HEK293T (cell line): ENCODE measurements at places on chromosomes 16 and 17.
A peak's percentile ranks its signal among the peaks of the same experiment; 100 is the strongest.

- peak; percentile 61 for DNase-seq
Measured at GRCh38 chr17:1153795-1154546, 25.8 kb downstream of the ABR start.

DNA sequence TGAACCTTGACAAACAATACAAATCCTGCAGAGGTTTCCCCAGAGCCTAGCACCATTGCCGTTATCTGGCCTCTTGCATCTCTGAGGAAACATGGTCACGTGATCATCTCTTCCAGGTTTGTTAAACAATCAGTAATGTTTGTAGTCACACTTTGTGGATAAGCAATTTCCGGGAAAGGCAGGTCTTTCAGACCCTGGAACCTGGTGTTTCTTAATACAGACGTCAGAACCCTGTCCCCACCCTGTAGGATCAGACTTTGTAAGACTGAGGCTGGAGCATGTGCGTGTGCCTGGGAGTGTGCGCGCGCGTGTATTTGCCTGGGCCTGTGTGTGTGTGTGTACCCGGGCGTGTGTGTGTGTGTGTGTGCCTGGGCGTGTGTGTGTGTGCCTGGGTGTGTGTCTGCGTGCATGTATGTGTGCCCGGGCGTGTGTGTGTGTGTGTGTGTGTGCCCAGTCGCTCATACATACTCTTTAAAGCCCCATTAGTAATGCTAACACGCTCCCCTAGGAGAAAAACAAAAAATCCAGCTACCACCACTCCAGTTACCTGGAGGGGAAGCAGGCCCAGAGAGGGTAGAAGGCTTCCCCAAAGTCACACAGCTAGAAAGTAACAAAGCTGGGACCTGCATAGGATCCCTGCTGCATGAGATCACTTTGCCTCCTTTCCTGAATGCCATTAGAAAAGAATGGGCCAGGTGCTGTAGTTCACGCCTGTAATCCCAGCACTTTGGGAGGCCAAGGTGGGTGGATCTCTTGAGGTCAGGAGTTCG is 5.3 kb downstream of the CTNS start:
- DNase-seq, result no peak

DNA sequence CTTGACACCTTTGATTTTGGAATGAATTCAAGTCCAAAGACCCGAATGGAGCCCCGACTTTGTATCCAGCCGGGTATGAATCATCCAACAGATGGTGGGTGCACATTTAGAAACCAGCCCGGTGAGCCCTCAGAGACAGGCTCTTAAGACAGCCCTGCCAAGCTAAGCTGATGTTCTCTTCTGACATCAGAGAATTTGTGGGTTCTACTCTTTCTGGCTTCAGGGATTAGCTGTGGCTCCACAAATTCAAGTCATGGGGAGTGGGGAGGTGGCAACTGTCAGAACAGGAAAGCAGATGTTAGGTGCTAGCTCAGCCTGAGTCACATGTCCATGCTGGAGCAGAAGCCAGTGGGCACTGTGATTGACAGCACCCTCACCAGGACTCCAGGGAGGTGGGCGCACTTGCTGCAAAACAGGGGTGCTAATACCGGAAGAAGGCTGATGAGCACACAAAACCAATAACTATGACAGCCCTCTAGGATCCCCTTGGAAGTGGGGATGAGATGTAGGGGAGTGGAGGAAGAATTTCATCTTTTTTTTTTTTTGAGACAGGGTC is 31.4 kb upstream of the XYLT2 start:
- DNase-seq, result no peak

GRCh38 chr16:89033304-89033703 is 56.3 kb upstream of the CBFA2T3 start:
- DNase-seq, result no peak

DNA sequence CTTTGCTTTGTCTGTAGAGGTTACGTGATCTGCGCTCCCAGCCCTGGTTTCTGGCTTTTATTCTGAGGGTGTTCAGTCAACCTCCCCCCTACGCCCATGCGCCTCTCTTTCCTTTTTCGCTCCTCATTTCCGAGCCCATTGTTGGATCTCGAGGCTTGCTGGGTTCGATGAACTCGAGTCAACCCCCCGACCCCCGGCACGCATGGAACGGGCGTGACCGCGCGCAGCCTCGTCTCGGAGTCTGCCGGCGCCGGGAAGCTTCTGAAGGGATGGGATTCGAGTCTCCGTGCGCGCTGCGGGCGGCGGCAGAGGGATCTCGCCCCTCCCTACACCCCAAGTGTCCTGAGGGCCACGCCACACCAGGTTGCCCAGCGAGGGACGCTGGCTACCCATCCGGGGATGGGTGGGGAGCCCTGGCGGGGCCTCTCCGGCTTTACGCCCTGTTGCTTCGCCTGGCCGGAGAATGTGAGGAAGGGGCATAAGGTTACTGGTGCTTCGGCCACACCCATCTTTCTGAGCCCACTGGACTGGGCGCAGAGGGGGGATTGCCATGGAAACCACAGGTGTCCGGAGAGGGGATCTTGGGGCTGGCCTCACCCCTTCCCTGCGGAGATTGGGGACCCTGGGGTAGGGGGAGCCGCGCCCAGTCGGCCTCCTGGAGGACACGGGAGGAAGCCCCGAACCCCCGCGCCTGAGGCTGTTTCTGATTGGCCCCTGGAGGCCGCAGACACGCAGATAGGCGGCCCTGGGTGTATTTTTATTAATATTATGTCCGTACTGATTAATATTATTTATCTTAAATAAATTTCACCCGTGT is 1.8 kb downstream of the MAPT start:
- no peak for DNase-seq

DNA sequence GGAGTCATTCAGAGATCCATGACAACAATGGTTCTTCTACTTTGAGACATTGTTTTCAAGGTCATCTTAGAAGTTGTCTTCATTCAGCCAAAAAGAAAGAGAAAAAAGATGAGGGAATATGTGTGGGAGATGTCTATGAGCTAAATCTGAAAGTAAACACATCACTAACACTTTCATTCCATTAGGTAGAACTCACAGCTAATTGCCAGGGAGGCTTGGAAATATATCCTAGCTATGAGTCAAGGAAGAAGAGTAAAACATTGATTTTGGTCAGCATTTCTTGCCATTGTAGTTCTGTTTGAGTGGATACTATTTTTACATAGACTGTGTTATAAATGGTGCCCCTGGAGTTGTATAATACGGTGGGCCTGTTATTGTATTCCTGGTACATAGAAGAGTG is 316.4 kb upstream of the MYOCD start:
- no peak for DNase-seq

DNA sequence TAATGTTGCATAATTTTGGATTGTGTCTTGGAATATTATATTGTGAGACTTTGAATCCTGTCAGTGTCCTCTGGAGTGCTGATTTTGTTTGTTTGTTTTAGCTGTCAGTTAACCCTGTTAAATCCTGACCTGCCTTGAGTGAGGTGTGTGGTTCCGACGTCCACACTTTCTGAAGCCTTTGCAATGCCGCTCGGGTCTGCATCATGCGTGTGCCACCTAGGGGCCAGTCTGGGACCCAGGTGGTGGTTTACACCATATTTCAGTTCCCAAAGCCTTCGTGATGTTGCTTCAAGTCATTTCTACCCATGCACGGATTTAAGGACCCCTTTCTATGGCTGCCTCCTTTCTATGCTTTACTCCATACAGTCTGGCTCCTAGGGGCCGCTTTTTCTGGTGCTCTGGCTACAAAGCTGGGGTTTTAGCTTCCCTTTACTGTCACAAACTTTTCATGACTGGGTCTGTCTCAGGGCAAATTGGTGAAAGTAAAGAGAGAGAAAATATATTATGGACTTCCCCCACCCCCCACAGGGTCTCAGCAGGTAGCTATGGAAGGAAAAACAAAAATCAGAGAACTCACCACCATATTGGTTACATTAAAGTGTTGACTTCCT is 11.4 kb upstream of the OR4D1 start:
- peak; percentile 69 for DNase-seq

DNA sequence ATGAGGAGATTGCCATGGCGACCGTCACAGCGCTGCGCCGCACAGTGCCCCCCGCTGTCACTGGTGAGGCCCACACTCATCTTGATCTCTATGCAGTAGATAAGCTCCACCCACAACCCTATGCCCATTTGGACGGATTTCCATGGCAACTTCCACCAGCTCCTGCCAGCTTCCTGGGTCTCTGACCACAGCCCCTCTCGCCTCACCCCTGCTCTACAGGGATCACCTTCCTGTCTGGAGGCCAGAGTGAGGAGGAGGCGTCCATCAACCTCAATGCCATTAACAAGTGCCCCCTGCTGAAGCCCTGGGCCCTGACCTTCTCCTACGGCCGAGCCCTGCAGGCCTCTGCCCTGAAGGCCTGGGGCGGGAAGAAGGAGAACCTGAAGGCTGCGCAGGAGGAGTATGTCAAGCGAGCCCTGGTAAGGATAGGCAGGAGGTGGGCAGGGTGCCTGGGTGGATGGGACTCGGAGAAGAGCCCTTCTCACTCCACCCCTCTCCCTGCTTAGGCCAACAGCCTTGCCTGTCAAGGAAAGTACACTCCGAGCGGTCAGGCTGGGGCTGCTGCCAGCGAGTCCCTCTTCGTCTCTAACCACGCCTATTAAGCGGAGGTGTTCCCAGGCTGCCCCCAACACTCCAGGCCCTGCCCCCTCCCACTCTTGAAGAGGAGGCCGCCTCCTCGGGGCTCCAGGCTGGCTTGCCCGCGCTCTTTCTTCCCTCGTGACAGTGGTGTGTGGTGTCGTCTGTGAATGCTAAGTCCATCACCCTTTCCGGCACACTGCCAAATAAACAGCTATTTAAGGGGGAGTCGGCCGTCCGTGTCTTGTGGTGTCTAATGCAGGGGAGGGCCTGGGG is 4.3 kb downstream of the ALDOA start:
- no peak for DNase-seq

GRCh38 chr17:68507576-68507975 is 4.7 kb upstream of the PRKAR1A start:
- DNase-seq, result no peak

- no peak for DNase-seq
Measured at GRCh38 chr16:86046026-86046425, 147.1 kb downstream of the IRF8 start.

DNA sequence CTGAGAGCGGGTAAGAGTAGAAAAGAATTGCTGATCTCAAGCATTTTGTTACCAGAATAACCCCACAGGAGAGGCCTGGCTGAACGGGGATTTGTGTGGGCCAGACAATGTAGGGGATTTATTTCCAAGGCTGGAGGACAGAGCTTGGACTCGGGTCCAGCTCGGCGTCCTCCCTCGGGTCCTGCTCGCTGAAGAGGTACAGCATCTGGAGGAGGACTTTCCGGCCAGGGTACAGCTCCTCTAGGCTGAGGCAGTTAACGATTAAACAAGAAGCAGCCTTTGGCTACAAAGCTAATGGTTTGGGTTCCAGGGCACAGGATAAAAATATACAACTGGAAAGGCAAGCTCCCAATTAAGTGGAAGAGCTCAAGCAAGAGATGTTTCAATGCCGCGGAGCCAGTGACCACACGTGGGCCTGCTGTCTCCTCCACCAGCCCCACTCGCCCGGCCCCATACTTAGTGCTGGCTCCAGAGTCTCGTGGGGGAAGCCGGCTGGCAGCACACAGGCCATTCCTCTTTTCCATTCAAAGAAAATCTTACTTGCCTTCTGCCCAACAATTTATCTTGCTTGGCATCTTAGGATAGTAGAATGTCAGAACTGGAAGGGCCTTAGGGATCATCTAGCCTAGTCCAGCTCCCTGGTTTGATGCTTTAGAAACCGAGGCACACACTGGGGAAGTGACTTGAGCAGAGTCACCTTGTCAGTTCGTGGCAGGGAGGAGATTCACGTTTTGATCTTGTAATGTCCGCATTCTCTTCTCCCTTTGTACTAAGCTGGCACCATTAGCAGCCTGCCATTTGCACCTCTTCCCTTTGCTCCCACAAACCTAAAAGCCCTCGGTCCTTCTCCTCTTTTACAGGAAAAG is 85.9 kb upstream of the TBX2 start:
- DNase-seq, result no peak

DNA sequence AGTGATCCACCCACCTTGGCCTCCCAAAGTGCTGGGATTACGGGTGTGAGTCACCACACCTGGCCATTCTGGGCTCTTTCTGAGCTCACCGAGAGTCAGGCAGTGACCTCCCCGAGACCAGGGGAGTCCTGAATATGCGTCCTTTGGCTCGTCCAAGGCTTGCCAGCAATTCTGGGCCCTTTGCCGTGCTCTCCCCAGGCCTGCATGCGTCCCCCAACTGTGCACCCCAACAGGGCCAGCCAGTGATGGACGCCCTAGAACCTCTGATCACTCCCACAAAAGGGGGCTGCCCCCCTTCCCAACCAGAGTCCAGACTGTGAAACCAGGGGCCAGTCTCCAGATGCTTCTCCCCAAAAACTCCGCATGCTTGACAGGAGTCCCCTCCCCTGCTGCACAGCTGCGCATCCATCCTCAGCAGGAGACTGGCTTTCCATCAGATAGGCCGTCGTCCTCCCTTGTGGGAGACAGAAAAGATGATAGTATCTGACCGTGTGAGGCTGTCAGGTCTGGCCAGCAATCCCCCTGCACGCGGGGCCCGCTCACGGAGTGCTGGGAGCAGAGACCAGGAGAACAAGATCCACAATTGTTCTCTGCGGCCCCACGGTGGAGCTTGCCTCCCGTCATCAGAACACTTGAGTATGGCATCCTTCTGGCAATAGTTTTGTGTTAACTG is 15.5 kb downstream of the HS3ST6 start:
- no peak for DNase-seq

DNA sequence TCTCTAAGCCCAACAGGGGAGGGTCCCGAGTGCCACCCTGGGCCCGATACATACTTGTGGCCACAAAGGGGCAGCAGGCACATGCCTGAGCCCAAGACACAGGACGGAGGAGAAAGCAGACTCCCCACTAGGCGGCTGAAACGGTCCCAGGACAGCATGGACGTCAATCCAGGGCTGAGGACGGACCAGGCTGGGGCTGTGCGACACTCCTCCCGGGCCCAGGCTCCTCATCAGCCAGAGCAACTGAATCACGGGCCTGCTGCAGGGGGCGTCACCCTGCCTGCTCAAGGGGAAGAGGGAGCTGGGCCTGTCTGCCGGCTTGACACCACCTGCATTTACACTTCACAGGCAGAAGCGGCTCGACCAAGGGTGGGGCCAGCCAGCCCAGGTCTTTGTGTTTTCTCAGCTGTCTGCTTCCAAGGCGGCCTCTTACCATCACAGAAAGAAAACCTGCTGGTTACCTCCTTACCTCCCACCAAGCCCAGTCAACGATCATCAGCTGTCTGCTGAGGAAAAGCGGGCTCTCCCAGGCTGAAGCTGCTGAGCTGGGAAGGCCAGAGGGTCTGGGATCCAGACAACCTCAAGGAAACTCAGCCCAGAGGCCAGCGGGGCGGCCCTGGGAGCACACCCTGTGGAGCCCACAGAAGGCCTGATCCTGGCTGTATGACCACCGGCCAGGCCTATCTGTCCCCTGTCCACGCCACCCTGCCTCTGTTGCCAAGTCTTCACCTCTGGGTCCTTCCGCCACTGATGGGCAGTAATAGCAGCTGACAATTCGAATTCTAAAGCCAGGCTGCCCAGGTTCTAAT is 26.4 kb downstream of the KIFC3 start:
- peak; percentile 51 for DNase-seq

DNA sequence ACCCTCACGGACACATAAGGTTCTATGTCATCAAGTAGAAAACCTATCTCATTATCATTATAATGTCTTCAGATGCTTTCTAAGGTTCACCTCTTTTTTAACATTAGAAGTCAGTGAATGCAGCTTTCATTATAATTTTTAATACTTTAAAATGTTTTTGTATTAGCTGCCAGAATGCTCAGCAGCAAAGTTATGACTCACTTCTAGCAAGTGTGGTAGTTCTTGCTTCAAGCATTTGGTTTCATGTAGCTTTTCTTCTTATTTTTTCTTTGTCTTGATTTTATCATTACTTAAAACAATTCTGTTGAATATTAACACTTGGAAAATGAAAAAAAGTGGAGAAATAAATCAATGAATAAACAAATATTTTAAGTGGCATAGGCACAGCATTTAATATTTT is 23.4 kb downstream of the LPCAT2 start:
- no peak for DNase-seq
